Skin of body (tissue), 3 donors: ENCODE measurements at places on chromosomes 1 and 21.

GRCh38 chr1:19798486-19799229 is 1.1 kb downstream of the TMCO4 start:
- DNase-seq = no peak

- DNase-seq = no peak
Measured at GRCh38 chr1:68347415-68347814, 102.3 kb downstream of the RPE65 start.

DNA sequence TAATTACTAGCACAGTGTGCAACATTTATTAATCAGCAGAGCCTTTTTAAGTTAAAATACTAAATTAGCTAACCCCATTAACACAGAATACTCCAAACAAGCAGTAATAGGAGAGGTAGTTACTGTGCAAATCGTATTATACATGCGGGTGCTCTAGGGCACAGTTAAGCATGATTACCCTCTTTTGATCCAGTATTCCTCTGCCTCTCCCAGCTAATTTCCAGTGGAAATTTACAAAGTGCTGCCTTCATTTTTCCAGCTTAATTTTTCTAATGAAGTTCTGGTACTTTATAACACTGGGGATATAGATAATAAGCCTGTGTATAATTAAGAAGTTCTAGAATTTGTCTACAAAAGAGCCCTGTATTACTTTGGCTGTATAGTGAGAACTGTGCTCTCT is 159.9 kb downstream of the SPATA17 start:
- DNase-seq = no peak

- DNase-seq = no peak
Measured at GRCh38 chr1:21725748-21726392, 56.7 kb upstream of the RAP1GAP start.

GRCh38 chr1:43835082-43836021 is 98.2 kb upstream of the ARTN start:
- DNase-seq = peak; percentile 73

DNA sequence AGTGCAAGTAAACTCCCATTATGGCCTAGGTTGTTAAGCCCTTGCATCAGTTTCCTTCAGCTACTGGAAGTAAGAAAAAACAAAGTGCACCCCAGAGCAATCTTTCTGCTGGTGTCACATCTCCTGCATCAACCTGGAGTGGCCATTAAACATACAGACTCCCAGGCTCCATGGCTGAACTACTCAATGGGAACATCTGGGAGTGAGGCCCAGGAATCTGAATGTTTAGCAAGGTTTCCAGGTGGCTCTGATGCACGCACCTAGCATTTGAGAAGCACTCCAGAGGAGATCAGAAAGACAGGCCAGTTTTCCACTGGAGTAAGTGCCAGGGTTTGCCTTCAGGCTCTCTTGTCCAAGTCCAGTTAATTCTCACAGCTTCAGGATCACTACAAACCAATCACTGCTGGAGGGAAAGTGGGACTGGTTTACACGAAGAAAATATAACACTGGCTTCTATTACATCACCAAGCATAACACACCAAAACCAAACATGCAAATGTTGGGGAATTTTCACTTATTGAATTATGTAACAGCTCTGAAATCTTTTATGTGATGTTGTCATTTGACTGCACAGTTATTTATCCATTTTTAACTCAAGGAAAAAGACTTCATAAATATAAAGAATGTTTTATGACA is 22.3 kb upstream of the ABCA4 start:
- no peak for DNase-seq

DNA sequence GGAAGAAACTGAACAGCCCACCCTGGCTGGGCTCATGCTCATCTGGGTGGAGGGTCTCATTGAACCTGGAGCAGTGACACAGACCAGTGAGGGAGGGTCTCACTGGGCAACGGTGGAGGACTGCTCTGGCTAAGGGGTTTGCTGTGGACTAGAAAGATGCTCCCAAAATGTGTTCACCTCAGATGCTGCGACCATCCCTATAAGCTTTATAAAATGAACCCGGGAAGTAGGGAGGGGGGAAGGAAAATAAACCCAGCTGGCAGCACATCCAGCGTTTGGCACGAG is 34.5 kb upstream of the LBR start:
- DNase-seq = no peak

DNA sequence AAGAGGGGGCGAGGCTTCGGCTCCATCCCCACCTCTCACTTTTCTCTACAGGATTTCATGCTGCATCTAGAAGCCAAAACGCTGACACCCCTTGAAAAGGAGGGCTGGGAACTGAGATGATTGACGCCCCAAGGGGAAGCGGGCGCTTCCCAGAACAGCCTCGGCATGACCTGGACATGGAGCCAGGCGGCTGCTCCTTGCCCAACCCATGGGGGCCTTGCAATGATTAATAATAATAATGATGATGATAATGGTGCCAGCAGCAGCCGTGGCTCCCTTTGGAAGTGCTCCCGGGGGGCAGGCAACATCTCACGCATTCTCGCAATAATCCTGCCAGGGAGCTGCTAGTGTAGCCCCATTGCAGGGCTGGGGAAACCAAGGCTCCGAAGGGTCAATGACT is 78.2 kb downstream of the RAP1GAP start:
- no peak for DNase-seq

- peak; percentile 1 for DNase-seq
Measured at GRCh38 chr1:93938461-93939145, 29.4 kb upstream of the GCLM start.

- no peak for DNase-seq
Measured at GRCh38 chr1:56824271-56824670, 5.1 kb upstream of the FYB2 start.

- DNase-seq = no peak
Measured at GRCh38 chr1:27145934-27146354, 9.0 kb downstream of the SLC9A1 start.

- no peak for DNase-seq
Measured at GRCh38 chr21:38721958-38722357, 83.8 kb upstream of the ETS2 start.

DNA sequence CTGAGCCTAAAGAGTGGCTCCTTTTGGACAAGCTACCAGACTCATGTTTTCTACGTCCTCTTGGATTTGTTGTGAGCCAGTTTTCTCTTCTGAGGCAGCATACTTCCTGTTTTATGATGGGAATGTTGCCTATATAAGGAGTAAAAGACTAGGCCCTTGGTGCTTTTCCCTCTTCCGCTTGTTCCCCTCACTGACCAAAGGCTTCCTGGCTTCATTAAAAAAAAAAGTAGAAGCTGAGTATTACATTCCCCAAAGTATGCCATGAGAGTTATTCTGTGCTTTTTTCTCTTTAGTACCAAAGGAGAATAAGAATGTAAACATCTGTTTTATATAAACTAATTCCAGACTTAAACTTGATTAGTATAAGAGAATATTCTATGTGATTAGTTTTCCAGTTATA is 6.5 kb upstream of the HMCN1 start:
- peak; percentile 3 for DNase-seq

DNA sequence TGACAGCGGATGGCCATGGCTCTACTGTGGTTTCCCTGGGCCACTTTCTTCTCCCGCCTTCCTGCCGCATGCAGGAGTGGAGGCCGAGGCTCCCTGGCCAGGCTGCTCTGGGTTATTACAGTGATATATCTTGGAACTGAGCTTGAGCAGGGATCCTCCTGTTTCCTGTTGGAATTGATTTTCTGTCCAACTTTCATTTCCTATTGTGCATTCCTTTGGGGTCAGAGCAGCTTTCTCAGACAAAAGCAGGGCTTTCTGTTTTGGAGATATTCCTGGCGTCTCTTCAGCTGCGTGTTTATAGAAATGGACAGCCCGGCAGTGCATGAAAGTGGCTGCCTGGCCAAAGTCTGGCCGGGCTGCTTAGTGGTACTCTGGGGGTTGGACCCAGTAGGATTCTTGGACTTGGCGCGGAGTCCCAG is 146.4 kb downstream of the KIF26B start:
- peak; percentile 81 for DNase-seq

DNA sequence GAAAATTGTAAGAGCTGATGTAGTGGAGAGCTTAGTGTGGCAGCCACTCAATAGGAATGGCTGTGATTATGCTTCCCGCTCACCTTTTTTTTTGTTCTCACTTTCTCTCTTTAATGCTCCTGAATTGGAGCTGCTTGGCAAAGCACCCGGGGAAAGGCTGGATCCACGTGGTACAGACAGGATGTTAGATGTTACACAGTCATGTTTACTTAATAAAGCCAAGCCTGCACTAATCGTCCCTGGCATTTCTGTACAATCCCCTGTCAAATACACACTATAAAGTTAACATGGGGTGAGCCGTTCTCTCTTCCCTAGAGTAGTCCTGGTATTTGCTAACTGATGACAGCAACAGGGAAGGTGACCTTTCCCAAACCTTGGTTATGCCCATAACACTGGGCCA is 187.8 kb downstream of the ZSCAN20 start:
- no peak for DNase-seq

GRCh38 chr1:54889132-54889725 is 2.2 kb upstream of the DHCR24 start:
- no peak for DNase-seq

GRCh38 chr1:28365864-28366263 is 3.7 kb upstream of the PHACTR4 start:
- DNase-seq = no peak

DNA sequence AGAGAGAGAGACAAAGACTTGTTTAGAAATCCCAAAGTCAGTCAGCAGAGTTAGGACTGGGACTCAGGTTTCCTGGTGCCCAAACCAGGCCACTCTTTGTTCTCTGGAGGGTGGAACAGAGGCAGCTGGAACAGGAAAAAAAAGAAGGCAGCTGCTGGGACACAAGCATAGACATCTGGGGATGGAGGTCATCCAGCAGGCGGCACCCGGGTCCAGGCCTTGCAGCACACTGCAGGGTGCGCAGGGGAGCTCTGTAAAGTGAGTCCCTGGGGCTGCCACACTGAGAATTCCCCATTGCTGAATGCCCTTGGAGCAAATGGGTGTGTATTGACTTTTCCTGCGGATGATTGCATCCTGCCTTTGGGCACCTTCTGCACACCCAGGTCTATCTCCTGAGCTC is 222.9 kb upstream of the CSF3R start:
- no peak for DNase-seq

- DNase-seq = no peak
Measured at GRCh38 chr21:32192291-32193097, 86.4 kb downstream of the MIS18A start.

DNA sequence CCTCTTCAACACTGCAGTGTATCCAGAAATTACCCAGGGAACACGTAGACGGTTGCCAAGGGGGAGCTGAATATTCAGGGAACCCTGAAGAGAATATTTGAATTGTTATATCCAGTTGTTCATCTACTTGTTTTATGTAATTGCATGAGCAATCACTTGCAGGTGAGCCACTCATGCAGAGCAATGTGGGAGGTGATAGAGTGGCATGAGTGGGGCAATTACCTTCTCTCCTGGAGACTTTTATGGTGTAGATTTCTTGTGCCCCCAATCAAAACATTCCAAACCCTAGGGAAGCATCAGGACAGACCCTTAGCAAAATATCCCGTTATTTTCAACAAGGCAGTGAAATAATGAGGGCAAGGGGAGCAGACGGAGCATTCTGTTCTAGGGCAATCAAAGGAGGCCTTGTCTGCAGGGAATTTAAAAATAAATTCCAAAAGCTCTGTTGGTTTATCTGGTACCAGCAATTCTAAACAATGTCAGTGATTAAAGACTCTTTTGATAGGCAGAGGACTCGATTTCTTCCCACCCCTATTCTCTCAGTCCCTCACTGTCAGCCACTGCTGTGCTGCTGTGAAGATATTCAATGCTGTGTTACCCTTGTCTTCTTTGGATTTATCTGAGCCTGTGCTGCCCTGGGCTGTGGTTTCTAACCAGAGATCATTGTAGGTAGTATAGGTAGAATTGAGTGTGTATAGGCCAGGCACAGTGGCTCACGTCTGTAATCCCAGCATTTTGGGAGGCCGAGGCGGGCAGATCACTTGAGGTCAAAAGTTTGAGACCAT is 180.2 kb upstream of the MAP1LC3C start:
- no peak for DNase-seq

DNA sequence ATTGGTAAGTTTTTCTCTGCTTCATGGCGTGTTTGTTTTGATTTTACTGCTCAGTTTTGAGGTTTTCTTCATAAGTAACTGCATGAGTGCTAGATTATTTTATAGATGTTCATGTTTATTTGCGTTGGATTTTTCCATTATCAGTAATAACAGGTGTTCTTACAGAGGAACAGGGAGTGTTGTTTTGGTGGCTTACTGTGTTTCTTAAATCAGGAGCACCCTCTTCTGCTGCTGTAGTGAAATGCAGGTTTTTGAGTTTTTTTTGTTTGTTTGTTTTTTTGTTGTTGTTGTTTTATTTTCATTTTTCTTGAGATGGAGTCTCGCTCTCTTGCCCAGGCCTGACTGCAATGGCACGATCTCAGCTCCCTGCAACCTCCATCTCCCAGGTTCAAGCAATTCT is 32.6 kb downstream of the CTBS start:
- DNase-seq = no peak

DNA sequence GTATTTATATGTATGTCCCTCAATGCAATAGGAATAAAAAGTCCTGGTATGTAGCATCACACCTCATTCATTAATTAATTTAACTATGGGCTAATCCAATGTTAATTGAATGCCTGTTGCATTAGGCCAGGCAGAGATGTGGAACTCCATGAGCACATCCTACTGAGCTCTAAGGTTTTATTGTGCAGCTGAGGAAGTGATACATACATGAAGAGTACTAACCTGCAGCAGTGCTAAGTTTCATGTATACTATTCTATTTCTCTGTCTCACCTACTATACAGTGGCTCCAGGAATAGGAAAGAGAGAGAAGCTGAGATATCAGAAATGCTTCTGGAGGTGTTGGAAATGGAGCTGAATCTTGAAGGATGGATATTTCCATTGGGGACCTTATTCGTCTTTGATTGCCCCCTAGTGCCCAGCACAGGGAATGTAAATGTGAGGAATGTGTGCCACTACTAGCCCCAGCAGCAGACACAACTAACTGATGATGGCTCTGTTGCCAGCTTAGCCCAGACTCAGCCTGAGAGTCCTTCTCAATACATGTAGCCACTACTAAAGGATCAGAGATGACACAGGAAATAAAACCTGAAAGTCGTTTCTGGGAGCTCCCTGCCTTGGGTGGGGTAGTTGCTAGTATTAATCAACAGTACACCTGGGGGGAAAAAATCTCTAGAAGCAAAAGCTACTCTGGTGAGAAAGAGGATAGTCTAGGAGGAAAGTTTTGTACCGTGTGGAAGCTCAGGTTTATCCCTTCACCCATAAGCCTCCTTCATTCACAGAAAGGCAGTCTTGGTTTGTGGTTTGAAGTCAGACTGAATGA is 173.3 kb upstream of the FOXD3 start:
- DNase-seq = no peak

- DNase-seq = no peak
Measured at GRCh38 chr1:247528812-247529474, 7.3 kb downstream of the OR2C3 start.

- DNase-seq = no peak
Measured at GRCh38 chr1:3125546-3126368, 56.8 kb downstream of the PRDM16 start.

GRCh38 chr1:178862416-178862815 is 8.5 kb downstream of the ANGPTL1 start:
- DNase-seq = no peak

DNA sequence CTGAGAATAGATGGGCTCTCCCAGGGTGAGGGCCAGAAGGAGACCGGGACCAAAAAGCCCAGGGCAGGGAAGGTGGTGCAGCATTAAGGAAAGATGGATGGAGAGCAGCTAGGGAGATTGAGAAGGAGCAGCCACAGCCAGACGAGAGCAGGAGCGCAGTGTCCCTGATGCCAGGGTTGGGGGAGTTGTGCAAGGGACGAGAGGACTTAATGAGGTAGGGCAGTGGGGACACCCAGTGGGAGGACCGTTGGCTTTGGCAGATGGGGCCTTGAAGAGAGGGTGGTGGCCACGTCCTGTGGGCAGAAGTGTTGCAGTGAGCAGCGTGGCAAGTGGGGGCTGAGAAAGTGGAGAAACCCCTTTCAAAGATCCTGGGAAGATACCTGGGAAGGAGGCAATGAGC is 38.0 kb upstream of the KDM4A start:
- DNase-seq = no peak
